CD4-positive, alpha-beta T cell treated with Interleukin-17A for 4 hours (primary cell): ENCODE measurements at places on chromosomes 2 and 18.

DNA sequence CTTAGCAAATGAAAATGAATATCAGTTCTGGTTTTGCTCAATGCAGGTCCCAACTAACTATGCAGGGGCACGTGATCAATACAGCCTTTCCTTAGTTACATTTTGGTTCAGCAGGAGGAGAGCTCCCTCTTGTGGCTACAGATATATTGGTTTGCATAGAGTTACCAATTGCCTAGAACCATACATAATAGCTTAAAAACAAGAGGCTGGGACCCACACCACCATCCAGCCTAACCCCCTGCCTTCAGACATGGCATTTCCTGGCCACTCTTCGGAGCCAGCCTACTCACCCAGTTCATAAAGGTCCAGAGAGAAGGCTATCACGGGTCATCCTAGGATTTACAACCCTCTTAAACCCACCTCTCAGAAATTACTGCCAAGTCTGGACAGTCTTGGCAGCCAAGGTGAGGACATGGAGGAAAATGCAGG, 10.5 kb downstream of the CCDC93 start:
- peak; percentile 50 for DNase-seq

DNA sequence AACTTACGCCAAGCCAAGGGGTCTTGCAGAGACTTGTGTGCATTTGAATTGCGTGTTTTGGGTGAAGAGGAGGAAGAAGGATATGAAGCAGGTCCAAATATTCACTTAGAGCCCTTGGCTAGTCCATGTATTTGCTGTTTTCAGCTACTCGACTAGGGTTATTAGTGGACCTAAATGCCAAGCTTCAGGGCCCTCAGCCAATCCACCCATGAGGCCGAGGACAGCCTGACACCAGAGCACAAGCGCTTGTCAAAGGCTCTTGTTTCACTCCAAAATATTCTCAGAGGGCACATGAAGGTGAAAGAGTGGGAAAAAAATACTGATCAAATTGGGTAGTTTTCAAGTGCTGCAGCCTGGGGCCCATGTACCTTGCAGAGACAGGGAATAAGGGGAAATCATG, 174.8 kb upstream of the ACAA2 start:
- DNase-seq, result no peak

- DNase-seq, result peak; percentile 5
Measured at GRCh38 chr2:174120346-174120745, 128.0 kb downstream of the OLA1 start.

DNA sequence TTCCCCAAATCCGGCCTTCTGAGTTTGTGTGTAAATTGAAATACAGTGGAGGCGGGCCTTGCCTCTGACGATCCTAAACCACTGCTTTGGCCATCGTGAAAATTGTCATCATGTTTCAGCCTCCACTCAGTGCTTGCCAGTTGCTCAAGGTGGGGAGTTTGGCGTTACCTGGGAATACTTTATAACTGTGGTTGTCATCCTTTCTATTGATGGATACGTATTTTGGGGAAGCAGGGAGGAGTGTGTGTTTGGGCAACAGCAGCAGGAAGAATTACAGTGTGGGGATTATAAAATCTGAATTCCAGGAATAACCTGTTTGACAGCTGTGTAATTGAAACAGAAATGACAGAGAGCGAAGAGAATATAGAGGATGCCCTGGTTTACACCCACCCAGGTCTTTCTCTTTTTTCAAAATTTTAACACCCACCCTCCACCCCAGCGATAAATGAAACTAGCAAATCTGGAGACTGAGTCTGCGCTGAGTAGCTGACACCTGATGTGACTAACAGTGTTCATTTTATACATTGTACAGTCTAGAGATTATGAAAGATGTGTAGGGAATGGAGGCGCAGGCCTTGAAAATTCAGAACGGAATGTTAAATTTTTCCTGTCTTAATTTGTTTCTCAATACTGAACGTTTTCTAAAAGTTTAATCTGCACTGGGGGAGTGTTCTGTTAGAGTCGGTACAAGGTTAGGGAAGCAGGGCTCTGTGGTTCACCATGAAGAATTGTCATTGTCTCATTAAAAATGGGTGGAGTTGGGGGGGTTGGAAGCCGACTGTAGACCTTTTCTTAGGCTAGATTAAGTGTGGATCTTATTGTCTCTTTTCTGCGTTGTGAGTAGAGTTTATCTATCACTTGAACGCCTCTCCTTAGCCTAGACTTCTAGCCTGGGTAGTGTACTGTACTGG, 1.6 kb downstream of the MAP4K4 start:
- DNase-seq, result peak; percentile 44

GRCh38 chr2:7061921-7062320, 144.7 kb downstream of the RNF144A start:
- DNase-seq, result no peak

- DNase-seq, result no peak
Measured at GRCh38 chr2:215884451-215885087, 128.8 kb downstream of the MREG start.

DNA sequence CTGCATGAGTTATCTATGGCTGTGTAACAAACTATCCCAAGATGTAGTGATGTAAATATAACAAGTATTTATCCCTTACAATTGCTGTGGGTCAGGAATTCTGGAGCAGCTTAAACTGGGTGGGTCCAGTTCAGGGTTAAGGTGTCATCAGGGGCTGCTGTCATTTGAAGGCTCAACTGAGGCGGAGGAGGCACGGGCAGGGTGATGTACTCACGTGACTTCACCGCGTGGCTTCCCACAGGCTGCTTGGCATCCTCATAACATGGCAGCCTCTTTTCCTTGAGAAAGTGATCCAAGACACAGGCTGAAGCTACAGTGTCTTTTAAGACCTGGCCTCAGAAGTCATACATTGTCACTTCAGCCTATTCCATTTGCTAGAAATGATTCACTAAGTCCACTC, 125.8 kb downstream of the PTGR3 start:
- no peak for DNase-seq

DNA sequence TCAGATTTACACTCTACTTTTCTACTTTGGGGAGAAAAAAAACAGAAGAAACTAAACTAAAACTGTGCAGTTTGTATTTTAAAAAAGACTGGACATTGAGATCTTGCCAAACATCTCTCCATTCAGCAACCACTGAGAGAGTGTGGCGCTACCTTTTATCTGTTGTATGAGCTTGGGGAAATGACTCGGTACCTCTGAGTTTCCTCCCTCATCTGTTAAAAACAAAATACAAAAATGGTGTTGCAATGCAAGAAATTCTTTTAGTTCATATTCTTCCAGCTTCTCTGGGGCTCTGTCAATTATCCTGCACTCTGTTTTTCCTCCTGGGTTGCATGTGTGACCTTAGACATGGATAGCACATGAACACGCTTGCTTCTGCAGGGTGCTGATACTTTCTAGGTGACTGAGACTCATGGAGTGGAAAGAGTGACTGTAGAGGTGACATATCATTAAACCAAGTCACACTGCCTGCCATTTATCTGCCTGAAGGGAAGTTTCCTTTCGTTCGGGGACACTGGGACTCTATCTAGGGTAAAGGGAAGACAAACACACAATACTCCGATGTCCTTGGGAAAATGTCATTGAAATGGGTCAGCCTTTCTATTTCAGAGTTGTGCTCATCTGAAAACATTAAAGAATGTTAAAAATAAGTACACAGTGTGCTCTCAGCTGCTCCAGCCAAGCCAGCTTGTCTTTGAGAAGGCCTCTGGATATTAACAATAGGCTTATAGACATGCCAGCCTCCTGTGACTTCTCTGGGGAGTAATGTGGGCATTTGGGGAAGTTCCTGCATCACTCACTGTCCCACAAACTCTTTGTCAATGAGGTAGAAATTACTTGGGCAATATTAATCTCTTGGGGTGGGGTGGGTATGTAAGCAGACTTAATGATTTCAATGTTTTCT, 91.4 kb downstream of the TRIB2 start:
- no peak for DNase-seq

DNA sequence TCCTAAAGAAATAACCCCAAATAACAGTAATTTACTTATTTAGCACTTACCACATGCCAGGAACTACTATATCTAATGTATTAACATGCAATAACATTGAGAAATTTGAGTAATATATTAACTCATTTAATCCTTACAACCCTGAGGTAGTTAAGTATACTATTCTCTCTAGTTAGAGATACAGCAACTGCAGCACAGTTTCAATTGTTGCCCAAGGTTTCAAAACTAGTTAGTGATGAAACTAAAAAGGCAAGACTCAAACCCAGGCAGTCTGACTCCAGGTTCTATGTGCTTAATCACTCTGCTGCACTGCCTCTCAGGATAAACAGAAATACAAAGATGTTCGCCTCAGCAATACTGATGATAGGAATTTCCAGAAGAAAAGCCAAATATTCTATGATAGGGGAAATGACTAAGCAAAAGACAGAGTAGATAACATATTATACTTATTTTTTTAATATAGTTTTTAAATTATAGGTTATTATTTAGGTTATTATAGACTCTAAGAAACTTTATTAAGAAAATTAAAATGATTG, 88.0 kb downstream of the SS18 start:
- DNase-seq, result no peak

GRCh38 chr2:47187069-47187468, 32.0 kb upstream of the STPG4 start:
- DNase-seq, result no peak

GRCh38 chr2:200850512-200851256, 13.8 kb downstream of the CLK1 start:
- no peak for DNase-seq

DNA sequence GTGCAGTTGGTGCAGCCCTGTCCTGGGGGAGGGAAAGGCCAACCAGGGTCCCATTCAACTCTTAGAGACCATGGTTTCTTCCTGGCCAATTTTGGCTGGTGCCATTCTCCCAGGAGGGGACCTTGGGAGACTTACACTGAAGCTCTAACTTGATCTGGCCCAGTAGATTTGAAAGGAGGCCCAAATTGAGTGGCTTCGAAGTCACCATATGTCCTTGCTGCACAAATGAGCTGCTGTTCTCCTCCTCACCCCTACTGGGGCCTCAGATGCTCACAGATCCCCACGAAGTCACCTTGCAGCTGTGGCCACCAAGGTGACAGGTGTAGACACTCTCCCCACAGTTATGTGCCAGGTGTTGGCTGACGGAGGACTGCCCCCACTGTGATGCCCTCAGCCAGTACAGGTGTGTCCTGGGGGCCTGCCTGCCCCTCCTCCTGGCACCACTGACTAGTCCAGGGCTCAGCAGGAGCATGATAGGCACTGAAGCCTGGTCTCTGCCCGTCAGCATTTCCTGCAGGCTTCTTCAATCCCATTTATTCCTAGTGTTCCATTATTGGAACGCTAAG, 4.7 kb upstream of the C2orf72 start:
- no peak for DNase-seq
